ENCODE measurements at places on chromosomes 3 and 15.

DNA sequence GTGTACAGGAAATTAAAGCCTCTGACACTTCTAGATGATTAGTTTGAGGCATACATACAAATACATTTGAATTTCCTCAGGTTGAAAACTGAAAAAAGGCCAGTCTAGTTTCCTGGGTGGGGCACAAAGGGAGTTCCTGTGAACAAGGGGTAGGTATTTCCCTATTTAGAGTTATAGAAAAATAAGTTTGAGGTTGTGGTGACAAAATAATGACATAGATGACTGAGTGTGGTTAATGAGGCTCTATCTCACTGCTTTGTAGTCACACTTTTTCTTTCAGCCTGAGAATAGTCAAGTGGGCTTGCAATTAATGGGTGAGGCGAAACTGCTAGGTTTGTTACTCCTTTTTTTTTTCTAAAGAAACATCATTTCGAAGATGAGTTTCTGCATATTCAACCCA, 4.3 kb downstream of the SLCO3A1 start:
- DNase-seq = no peak

GRCh38 chr3:195097331-195098255, 173.4 kb downstream of the XXYLT1 start:
- no peak for DNase-seq

DNA sequence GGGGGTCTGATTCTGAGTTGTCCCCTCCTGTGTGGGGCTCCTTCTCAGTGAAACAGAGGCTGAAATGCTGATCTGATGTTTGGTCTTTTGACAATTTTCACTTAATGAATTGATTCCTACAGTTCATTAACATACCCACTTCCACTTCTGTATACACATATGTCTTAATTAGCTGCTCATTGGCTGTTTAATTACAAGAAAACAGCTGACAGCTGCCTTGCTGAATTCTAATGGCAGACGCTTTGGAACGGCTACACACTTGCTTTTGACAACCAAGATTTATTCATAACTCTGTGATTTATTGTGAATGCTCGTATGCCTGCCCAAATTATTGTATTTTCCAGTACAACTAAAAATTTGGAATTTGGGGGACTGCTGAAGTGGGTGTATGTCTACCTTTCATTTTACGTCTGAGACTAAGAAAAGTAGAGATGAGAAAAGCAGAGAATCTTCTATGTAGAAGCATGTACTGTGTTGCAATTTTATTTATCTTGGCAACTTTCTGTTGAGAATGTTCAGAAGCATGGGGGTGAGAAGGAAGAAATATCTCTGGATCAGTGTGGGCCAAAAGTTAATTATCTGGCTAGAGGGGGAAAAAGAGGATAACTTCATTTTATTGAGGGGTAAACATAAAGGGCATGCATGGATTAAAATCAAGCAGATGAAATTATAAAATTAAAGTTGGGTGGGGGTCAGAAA, 46.5 kb upstream of the ICE2 start:
- DNase-seq = no peak

- DNase-seq = no peak
These were observed 111.3 kb downstream of the AKAP13 start for GRCh38 chr15:85491691-85492090.

DNA sequence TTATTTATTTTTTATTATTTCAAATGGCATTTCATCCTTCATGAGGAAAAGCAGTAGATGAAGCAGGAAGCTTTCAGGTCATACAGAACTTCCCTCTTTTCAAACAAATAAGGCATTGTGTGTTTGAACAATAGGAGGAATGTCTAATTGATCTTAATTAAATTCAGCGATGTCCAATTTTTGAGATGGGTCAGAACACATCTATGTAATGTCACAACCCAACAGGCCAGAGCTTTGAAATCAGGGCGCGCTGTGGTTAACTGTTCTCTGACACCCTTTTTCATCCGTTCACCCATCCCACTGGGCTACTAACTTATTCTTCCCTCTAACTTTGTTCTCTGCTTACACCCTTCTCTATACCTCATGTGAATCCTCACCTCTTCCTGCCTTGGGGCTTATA, 510.5 kb downstream of the FOXP1 start:
- DNase-seq = no peak

- DNase-seq = no peak
These were observed 20.5 kb downstream of the ATP8B4 start for GRCh38 chr15:50098545-50098944.

DNA sequence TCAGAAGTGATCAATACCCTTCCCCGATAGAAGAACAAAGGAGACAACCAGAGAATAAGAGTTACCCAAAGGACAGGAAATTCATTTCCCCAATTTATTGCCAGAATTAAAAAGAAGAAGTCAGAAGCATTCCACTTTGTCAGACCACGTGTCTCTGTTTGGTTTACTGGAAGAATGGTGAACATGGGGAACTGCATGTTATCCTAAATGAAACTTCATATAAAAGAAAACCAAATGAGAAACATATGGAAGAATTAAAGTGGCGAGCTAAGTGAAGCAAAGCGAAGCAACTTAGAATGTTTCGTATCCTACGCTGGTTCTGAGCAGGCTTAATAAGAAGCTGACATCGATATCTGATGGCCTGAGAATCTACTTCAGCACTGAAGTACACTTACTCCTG, 190.7 kb downstream of the MAGI1 start:
- no peak for DNase-seq

DNA sequence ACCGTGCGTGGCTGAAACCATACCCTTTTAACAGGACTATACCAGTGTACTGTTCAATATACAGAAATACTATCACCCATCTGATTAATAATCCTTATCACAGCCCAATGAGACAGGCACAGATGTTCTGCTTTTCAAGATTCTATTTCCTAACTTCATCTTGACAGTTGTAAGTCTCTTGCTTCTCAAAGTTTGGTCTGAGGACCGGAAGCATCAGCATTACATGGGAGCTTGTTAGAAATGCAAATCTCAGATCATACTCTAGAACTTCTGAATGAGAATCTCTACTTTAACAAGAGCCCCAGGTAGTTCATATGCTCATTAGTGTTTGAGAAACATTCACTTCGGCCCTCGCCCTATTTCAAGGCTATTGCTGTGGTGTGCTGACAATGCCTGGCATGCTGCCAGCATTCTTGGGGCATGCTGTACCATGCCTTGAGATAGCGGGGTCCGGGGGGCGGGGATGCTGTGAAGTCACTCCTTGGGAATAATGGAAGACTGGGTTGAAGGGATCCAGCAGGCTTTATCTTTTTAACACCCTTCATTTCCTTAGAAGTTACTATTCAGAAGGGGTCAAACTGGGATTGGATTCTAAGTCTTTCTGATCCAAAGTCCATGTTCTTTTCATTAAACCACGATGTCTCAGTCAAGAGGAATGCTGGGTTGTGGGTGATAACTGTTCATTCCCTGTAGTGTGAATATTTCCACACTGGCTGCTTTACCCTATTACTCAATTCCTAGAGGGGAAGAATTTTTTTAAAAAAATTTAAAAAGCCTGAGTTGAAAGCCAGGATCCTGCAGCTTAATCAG, 194.7 kb downstream of the LPP start:
- no peak for DNase-seq

DNA sequence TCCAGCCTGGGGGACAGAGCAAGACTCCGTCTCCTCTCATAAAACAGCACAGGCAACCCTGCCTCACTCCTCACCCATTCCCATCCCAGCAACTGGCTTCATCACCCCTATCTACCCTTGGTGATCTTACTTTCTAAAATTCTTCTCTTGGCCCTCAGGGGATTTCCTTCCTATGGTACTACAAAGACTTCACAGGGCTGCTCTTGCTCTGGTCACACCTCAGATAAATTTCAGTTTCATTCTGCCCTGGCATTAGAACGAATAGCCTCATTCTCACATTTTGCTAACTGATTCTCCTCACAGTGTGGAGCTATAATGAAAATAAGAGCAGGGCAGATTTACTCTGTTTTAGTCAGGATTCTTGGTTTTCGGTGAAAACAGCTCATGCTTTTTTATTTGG, 22.1 kb upstream of the CRBN start:
- no peak for DNase-seq

DNA sequence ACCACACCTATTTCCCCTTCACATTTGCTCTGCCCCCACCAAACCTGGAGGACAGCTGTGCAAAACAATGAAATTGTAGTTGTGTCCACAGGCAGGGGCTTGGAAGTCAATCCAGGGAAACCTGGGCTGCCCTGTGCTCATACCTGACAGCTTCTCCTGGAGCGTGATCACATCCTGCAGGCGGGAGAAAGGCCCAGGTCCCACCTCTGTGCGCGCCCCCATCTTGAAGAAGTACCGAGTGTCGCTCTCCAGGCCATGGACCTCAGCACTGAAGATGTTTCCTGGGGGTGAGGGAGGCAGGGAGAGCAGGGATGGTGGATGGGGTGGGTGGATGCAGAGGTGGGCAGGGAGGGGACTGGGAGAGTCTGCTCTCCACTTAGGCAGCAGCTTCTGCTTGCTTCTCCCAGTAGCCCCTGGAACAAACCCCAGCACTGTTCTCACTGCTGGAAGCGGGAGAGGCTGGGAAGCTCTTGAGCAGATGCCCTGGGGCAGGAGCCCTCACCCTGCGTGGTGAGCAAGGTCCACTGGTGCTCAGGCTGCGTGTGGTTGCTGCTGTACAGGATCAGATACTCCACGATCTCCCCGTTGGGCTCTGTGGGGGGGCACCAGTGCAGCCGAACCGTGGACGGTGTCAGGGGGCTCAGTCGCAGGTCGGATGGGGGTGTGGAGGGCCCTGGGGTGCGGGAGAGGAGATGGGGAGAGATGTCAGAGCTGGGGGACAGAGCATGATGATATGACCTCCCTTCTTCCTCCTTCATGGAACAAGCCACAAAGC, 10.7 kb upstream of the IGDCC3 start:
- DNase-seq = no peak

- no peak for DNase-seq
These were observed 284.8 kb downstream of the GBE1 start for GRCh38 chr3:81476692-81477091.

- DNase-seq = no peak
These were observed 95.8 kb upstream of the SNRPN start for GRCh38 chr15:24858737-24859601.

DNA sequence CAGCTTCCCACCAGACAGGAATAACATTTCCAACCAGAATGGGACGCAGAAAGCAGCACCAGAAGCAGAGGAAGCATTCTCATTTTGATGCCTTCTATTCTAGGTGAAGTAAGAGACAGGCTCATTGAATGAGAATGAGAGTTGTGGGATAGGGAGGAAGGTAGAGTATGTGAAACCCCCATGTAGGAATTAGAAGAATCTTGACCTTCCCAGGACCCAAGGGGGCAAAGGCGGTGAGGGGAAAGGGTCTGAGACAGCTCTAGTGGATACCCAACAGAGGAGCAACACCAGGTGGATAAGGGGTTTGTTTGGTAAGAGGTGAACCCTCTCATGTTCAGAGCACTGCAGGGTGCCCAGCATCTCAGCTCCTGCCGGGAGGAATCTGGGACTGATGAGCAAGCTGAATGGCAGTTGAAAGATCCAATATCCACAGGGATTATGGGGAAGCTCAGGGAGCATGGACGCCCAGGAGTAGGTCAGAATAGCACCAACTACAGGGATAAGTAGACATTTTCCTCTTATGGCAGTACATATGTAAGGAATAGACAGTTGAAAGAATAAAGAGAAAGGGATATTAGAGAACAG, 77.0 kb downstream of the PLCL2 start:
- no peak for DNase-seq

GRCh38 chr3:62319570-62320243, 53.6 kb downstream of the FEZF2 start:
- DNase-seq = no peak

DNA sequence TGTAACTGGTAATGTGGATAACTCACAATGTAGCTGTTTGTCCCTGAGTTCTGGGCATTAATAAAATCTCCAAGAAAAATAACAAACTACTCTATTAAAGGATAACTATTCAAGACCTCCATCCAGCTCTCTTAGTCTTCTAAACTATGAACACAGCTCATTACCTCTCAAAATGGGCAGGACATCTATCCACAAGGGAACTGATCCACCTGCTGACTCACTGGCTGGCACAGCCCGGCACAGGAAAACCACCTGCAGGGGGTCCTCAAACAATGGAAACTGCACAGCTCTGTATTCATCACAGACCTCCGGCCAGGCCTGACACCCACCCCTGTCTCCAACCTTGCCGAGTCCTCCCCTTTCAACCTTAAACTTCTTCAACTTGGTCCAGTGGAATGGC, 255.4 kb downstream of the TJP1 start:
- no peak for DNase-seq

DNA sequence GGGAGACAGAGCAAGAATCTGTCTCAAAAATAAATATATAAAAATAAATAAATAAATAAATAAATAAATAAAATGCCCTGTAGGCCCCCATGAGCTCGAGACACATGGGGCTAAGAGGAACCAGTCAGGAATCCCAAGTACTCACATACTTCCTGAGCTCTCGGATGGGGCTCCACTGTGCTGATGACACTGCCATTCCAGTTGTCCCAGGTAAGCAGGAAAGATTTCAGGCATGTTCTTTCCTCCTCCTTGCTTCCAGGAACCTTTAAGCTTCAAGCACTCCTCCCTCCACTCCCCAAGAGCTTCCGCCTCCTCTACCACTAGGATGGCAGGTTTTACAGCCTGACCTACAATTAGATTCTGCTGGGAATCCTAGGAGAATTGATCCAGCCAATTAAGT, 113.4 kb downstream of the SLC49A4 start:
- DNase-seq = no peak

- no peak for DNase-seq
These were observed 253.5 kb downstream of the SHQ1 start for GRCh38 chr3:72594615-72595215.
